Esophagus squamous epithelium (tissue), 5 donors: ENCODE measurements at places on chromosomes 7 and 10.

- no peak for DNase-seq
Measured at GRCh38 chr10:15092855-15093408, 4.2 kb upstream of the RPP38 start.

GRCh38 chr10:30798646-30799185, 169.2 kb upstream of the LYZL2 start:
- DNase-seq: no peak

DNA sequence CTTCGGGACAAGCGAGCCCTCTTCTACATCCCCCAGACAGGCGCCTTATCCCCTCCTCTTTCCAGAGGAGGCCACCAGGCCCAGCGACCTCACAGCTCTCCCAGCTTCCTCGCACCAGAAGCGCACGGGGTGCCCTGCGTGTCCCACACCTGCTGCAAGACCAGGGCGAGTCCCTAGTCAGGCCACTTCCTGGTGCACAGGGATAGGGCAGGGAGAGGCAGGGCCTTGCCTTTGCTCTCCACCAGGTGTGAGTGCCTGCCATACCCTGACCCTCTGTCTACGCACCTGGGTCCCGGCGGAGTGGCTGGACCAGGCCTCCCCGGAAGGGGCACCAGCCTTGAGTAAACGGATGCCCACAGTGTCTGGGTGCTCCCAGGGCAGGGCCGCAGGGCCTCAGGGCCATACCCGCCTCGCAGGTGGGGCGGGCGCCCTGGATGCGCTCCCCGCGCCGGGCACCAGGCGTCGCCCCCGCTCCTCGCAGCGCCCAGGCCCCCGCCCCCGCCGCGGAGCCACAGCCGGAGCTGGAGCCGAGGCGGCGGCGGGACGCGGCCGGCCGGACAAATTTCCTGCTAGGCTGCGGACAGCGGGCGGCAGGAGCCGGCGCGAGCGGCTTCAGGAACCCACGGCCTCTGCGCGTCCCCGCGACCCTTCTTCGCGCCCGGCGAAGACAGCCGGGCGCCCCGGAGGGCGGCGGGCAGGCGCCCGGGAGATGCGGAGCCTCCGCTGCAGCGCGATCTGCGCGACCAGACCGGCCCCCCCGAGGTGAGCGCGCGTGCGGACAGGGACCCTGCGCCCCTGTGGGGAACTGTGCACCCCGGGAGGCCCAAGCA, at the start of gene PTPRE:
Gene PTPRE (plus strand): TSS at position 556 of the 830 bp plus-strand sequence. CDS start 133,779 bp downstream, outside the sequence.
- DNase-seq: no peak

DNA sequence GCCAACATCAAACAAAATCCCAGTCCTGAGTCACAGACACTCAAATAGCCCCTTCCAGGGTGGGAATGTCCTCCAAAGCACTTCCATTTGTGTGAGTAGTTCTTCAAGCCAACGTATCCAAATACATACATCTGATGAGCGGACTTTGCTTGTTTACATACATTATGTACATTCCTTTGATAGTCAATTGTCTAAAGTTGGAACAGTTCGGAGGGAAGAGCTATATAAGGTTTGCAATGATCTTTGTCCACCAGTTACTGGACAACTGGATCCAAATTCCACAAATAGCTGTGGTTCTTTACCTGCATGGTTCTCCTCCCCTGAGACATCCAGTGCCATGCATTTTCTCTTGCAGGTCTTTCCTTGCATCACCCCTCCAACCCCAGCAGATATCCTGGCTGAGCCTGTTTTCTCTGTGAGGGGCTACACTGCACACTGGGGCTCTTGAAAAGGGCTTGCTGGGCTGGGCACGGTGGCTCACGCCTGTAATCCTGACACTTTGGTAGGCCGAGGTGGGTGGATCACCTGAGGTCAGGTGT, 4.7 kb upstream of the MGMT start:
- DNase-seq: no peak

DNA sequence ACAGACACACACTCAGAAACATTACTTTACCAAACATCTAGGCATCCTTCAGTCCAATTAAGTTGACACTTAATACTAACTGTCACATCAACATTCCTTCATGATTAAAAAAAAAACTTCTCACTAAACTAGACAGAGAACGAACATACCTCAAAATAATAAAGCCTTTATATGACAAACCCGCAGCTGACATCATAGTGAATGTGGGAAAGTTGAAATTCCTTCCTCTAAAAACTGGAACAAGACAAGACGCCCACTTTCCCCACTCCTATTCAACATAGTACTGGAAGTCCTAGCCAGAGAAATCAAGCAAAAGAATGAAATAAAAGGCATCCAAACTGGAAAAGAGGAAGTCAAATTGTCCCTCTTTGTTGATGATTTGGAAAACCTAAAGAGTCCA, 96.9 kb upstream of the PPP1R9A start:
- DNase-seq: no peak

GRCh38 chr10:60566096-60566495, 176.4 kb upstream of the ANK3 start:
- DNase-seq: no peak

DNA sequence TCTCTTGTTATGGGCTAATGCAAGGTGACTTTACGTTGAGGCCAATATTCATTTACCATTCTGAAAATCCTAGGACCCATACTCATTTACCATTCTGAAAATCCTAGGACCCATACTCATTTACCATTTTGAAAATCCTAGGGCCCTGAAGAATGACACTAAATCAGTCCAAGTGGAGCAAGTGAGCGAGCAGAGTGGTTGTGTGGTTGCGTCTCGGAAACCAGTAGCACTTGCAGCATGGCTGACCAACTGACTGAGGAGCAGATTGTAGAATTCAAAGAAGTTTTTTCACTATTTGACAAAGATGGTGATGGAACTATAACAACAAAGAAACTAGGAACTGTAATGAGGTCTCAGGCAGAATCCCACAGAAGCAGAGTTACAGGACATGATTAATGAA, 6.9 kb downstream of the SAR1A start:
- no peak for DNase-seq

DNA sequence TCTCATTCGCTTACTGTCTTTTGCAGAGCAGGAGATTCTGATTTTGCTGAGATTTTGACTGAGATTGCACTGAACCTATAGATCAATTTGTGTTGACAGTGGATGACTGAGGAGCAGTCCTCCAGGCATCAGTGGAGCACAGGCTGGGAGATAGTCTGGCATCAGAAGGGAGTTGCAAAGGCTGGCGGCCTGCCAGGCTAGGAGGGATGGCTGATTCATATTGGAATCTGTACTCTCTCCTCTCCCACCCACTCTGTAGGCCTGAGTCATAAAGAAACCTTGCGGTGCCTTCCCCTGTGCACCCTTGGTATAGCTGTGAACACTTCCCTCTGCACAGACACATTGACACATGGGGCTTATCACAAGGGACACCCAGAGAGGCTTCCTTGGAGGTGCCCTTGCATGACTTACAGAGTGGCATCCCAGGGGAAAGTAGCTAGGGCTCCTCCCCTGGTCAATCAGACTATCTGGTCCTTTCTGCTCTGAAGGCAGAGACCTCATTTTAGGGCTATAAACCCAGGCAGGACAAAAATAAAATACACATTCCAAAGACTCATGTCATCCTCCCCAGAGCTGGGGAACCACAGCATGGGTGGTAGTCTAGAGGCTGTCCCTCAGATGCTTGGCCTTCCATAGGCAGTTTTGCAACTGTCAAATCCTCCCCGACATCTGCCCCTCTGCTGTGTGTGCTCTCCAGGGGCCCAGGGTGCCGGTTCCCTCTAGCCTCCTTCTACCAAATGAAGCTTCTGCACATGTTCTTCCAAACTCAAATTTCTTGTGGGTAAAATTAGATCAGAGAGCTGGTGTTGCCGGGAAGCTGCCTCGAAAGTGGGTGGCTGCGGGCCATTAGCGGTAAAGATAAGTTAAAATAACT, 37.4 kb upstream of the EEPD1 start:
- DNase-seq: no peak

GRCh38 chr10:103280506-103280905, 3.6 kb downstream of the INA start:
- DNase-seq: no peak

DNA sequence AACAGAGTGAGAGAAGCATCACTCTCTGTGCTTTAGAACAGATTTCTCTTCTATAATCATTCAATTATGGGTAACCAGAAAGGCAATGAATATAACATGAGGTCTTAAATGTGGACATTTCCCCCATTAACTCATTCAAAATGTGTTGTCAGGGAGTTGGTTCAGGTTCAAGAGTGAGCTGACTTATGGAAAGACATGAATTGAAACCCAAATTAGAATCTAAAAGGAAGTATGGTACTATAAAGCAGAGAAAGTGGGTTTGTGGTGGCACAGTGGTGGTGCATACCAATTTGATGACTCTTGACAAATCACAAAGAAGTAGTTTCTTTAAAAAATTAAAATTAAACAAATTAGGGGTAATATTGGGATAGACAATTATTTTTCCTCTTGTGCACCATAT, 114.6 kb upstream of the MEOX2 start:
- DNase-seq: no peak

DNA sequence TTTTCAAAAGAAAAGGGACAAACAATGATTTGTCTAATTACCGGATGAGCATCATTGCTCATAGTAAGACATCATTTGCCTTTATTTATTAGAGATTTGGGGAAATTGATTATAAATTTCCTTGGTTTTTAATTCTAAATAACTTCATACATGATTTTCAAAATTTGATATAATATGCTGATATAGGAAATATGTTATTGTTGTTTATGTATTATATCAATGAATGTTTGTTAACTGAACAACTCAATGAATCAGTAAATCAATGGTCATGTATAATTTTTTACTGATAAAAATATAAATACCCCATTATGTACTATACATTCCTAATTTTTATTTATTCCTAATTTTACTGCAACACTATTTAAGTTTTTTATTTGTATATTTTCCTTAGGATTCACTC, 257.3 kb downstream of the TSPAN12 start:
- DNase-seq: no peak

DNA sequence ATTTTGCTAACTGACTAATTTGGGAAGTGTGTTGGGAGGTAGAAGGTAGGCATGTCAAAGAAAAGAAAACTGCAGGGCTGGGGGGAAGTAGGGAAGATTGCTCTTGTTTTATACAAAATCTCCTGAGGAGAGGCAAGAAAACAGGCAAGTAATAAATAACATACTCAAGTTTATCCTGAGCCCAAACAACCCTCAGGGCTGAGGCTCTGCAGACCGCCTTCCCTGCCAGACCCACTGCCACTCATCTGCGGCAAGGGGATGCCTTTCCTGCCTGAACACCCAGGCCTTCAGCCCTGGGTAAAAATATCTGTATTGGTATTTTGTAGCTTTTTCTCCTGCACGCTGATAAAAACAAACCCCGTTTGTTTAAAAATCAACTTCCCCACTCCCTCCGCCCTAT, 399.8 kb upstream of the NFE2L3 start:
- no peak for DNase-seq

DNA sequence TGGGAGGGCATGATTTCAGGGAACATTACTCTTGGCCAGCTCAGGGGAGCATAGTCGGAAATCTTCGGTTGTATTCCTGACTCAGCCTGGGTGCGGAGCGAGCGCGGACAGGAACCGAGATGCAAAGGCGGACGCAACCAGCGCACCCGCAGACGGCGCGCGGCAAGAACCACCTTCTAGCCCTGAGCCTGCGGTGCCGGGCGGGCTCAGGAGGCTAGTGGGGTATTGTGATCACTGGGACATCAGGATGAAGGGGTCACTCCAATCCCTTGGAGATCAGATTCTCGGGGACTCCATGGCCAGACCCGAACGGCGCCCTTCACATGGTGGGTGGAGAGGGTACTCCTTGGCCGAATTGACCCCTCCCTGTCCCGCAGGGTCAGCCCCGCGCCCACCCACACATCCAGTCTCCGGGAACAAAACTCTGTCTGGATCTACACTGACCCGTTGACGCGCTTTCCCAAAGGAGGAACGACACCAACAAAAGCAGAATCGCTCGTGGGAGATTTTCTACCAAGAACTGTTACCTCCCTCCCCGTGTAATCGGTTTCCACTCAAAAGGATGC, 730.5 kb downstream of the ZWINT start:
- no peak for DNase-seq

DNA sequence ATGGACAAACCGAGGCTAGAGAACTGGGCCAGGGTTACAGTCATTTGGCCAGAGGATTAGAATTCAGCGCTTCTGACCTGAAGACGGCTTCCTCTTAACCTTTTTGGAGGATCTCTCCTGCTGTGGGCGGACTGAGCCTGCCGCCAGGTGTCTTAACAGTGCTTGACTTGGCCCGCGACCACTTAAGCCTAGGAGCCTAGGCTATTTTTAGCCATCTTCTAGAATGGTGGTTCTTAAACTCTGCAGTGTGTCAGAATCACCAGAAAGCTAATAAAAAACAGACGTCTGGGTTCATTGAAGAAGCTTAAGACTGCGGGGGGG, 722 bp downstream of the MDH2 start:
- DNase-seq: no peak

- no peak for DNase-seq
Measured at GRCh38 chr10:29063806-29064644, 224.8 kb upstream of the LYZL1 start.

- no peak for DNase-seq
Measured at GRCh38 chr10:15321431-15322341, 49.4 kb downstream of the FAM171A1 start.

- DNase-seq: no peak
Measured at GRCh38 chr10:127618797-127619196, 69.7 kb downstream of the NPS start.

DNA sequence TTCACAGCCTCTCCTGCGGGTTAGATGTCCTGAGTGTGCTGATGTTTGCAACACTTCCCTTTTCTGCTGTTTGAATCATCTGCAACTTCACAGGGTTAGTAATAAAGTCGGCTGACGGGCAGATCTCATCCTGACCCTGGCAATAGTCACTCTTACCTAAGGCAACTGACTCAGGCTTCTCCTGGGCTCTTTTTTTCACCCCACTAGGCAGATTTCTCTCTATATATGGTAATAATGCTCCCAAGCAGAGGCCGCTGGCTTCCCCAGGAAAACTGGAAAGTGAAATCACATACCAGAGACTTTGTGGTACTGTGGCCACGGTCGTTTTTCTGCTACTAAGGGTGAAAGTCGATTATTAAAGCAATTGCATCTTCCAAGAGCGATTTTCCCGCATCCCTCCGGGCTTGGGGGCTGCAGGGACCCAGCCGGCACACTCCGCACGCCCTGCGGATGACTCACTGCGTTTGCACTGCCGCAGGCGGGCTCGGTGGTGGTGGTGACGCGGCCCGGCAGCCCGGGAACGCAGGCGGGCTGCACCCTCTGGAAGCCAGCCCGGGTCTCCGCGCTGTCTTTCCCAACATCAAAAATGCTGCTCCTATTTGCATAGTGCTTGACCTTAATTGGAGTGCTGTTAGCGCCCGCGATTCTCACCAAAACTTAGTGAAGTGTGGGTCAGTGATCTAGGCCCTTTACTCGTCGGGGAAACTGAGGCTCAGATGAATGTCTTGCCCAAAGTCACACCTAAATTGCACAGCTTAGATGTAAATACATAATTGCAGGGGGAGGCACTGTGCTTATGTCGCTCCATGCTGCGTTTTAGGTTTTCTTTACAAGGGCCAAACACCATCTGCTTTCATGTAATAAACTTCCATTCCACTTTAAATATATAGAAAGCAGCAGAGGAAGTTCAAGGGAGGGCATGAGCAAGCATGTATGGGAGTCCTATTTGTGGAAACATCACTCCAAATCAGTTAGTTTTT, 47.6 kb upstream of the ITGB1 start:
- no peak for DNase-seq
